RPMI7951 (cell line): ENCODE measurements at places on chromosomes 16 and 17. TPM values are rescaled to one million over a fixed set of nuclear protein-coding genes. Genes with fewer than 3 reads are reported as not detected.

- no peak for DNase-seq
Measured at GRCh38 chr17:2008332-2009126, 16.6 kb downstream of the RTN4RL1 start.

DNA sequence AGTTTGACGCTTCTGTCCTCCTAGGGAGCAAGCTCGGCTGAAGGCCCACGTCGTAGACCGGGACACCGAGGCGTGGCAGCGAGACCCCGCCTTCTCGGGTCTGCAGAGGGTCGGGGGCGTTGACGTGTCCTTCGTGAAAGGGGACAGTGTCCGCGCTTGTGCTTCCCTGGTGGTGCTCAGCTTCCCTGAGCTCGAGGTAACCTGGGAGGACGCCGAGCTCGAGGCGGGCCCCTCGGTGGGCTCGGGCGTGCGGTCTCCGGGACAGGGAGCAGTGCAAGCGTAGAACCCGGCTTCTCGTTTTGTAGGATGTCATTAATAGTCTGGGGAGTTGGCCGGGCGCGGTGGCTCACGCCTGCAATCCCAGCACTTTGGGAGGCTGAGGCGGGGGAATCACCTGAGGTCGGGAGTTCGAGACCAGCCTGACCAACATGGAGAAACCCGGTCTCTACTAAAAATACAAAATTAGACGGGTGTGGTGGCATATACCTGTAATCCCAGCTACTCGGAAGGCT lies 715 bp downstream of the ENDOV start:
- no peak for DNase-seq

DNA sequence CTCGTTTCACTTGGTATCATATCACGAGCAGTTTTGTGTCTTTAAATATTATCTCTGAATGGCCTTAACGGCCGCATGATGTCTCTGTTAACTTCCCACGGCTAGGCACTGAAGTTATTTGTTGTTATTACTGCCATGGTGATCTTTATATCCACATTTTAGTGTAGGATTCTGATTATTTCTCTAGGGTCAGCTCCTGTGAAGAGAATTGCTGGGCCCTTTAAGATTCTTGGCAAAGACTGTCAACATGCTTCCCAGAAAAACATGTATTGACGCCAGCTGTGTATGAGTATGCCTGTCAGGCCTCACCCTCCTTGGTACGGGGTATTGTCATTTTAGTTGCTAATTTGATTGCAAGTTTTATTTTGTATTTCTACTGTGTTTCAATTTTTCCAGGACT lies 263.5 kb downstream of the SNX29 start:
- DNase-seq: no peak

CCL17 gene
- total RNA-seq: not detected in 2 replicates

DNA sequence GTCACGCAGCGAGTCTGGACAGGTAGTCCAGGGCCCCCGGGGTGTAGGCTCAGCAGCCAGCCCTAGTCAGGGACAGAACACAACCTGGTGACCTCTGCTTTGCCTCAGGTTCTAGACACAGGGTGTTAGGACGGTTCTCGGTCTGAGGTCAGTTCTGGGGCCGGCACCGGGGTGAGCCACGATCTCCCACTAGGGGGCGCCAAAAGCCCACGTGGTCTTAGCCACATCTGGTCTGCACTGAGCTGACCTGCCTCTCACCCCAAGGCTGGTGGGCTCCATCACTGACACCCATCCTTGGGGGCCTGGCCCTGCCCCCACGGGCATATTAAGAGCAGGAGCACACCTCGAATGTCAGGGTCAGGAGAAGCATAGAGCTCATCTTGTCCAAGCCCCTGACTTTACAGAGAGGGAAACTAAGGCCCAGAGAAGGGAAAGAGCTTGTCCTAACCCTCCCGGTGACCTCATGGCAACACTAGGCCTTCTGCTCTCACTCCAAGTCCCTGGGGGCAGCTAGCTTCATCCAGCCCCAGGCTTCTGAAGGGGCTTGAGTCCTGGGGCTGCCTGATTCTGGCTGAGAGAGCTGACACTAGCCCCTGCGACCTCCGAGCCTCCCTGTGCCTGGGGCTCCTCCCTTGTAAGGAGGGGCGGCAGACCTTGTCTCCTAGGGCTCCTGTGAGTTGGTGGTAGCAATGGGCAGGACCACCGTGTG lies 9.0 kb downstream of the SLC5A10 start:
- DNase-seq: peak; percentile 54

DNA sequence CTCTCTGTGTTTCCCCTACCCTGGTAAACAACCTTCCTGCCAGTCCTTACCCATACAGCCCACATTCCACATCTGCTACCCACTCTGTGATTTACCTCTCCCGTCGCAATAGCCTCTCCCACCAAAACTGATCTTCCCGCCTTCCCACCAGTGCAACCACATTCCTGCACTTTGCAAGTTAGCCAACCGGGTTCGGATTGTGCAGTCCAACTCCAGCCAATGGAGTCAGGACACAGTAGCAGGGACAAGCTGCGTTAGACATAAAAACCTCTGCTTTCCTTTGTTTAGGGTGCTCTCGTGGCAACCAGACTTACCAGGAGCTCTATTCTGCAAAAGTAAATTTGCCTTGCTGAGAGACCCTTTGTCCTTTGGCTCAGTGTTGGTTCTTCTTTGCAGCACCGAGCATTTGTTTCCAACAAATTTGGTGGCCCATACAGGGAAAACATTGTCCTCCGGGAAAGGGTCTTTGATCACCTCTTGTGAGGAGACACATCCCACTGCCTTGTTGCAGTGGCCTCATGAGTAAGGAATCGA lies 1.4 kb downstream of the HPR start:
- DNase-seq: no peak

HCRT gene
- total RNA-seq: not detected in 2 replicates

GRCh38 chr16:80459966-80460365 lies 80.8 kb upstream of the DYNLRB2 start:
- DNase-seq: no peak

SLFN14 gene
- total RNA-seq: not detected in 2 replicates
